ENCODE measurements at places on chromosomes 12 and 14.

DNA sequence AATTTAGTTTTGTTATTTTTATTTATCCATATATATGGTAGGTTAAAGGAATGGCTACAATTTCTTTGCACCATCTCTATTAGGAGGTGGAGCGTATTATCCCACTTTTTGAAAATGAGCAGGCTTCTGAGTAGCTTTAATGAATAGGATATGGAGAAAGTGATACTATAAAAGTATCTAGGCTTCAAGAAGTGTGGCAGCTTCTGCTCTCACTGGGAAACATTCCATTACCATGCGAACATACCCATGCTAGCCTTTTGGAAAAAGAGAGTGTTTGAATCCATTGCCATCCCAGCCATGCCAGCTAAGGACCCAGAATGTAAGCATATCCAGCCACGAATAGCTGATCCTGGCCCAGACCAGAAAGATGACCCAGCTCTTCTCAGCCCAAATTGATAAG lies 107.3 kb downstream of the SLC38A4 start:
- no peak for DNase-seq

GRCh38 chr14:71716041-71716772 lies 216.0 kb upstream of the RGS6 start:
- DNase-seq: no peak

DNA sequence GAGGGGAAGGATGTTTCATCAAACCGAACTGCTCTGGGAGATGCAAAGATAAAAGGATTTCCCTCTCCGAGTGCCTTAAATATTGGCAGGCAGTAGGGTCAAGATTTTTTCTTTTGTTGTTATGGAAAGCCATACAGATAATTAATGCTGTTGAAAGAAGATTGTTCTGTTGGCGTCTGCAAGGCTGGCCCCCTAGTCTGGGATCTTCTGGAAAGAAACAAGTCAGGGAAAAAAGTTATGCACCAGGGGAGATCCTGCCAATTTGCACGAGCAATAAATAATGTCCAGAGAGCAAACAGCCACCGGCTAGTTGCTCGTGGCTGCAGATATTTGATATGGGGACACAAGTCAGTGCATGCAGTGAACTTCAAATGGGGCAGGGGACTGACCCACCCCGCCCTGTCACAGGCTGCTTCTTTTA lies 202.1 kb upstream of the MYL2 start:
- no peak for DNase-seq

DNA sequence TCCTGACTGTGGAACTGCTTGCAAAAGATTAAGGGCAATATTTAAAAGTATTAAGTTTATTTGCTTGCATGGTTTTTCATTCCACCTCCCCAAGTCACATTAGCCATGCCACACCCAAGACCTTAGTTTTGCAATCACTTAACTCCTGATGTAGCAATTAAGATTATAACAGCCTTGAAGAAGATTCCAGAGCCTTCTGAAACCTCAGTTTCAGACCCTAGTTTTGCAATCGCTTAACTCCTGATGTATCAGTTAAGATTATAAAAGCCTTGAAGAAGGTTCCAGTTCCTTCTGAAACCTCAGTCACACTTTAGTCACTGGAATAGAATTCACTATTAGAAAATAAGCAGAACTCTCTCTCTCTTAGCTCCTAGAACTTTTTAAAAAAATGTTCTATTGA lies 42.7 kb upstream of the DCN start:
- no peak for DNase-seq

GRCh38 chr14:24605435-24606190 lies 3.9 kb downstream of the GZMH start:
- DNase-seq: no peak

- DNase-seq: no peak
Measured at GRCh38 chr12:25962932-25963525, 4.5 kb downstream of the RASSF8 start.

GRCh38 chr12:105741786-105742566 lies 396.8 kb downstream of the NUAK1 start:
- DNase-seq: no peak

GRCh38 chr14:74951443-74952179 lies 3.8 kb downstream of the PGF start:
- no peak for DNase-seq

- DNase-seq: peak; percentile 68
Measured at GRCh38 chr12:94262228-94263010, 114.0 kb downstream of the PLXNC1 start.

GRCh38 chr12:51401486-51401885 lies 10.3 kb upstream of the GALNT6 start:
- no peak for DNase-seq

- no peak for DNase-seq
Measured at GRCh38 chr12:52493172-52493571, at the start of gene KRT6A. Gene KRT6A, minus strand, starts transcription at chr12:52493257. Its CDS starts 69 bp downstream, at chr12:52493188.

- DNase-seq: no peak
Measured at GRCh38 chr12:116384691-116385485, 107.4 kb upstream of the MED13L start.

DNA sequence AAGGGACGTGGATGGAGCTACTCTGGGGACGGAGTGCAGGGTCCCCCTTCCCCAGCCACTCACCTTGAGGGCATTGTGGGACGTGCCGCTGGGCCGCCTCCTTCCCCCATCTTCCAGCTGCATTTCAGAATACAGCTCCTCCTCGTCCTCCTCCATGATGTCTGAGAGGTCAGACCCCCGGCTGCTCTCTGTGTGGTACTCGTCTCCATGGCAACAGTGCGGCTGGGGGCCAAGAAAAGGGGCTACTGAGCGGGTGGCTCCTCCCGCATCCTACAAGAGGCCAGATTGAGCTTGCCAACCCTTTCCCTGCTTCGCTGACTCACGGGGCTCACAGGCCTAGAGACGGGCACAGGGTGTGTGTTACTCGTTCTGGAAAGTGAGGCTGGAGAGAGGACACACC lies 90.4 kb downstream of the PIWIL1 start:
- no peak for DNase-seq

DNA sequence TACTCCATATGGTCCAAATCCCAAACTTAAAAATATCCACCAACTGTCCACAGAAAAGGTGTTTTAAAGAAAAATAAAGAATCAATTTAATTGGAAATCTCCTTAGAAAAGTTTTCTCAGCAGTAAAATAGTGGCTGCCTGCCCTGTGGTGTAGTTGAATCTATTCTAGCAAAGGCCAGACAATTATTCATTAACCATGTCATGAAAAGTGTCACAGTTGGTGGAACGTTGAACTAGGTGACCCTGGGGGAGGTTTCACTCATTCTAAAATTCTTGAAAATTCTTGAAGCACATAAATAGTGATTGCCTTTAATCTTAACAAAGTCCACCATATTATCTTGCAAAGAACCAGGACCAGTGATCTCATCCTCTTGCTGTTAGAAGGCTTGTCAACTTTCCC lies 78.4 kb upstream of the GZMB start:
- DNase-seq: no peak

DNA sequence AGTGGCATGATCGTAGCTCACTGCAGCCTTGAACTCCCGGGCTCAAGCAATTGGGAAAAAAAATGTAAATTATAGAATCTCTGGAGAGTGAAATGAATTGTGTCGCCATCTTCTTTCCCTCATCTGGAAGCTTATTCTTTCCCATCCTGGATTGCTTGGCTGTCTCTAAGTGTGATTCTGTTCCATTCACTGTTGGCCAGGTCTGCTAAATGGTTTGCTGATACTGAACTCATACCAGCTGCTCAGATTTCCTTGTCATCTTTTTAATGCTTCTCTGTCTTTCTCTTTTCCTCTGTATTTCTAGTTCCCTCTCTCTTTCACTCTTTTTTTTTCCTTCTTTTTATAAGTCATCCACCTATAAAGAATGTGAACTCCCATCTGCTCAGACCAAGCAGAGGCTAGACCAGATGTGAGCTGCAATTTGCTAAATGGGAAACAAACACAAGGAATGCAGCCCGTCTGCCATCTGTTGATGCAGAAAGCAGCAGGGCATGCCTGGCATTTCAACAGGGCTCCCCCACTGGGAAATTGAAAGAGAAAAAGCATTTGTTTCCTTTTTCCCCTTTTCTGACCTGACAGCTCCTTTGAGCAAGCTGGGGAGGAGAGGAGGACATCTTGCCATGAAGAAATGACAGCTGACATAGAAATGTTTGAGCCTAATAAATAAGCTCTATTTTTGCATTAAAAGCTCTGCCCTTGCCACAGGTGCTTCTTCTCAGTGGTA lies 1823.6 kb upstream of the FLRT2 start:
- DNase-seq: no peak

GRCh38 chr14:74140374-74140850 lies 55.7 kb downstream of the LIN52 start:
- no peak for DNase-seq

GRCh38 chr12:87348071-87348470 lies 681.1 kb downstream of the C12orf50 start:
- DNase-seq: no peak

GRCh38 chr12:70721656-70722357 lies 84.6 kb upstream of the PTPRB start:
- DNase-seq: no peak

DNA sequence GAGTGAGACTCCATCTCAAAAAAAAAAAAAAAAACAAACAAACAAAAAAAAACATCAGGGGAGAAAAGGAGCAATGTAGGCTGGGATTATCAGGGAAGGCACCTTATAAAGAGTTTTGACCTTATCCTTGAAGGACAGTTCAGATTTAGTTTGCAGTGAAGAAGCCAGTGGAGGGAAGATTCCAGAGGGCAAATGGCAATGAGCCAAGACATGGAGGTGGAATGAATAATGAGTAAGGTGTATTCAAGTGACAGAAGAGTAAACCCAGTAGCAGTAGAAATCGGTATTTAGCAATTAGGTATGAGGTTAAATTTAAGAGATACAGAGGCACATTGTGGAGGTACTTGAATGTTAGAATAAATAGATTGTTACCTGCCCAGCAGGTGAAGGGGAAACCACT lies 2.2 kb upstream of the DUSP16 start:
- no peak for DNase-seq

DNA sequence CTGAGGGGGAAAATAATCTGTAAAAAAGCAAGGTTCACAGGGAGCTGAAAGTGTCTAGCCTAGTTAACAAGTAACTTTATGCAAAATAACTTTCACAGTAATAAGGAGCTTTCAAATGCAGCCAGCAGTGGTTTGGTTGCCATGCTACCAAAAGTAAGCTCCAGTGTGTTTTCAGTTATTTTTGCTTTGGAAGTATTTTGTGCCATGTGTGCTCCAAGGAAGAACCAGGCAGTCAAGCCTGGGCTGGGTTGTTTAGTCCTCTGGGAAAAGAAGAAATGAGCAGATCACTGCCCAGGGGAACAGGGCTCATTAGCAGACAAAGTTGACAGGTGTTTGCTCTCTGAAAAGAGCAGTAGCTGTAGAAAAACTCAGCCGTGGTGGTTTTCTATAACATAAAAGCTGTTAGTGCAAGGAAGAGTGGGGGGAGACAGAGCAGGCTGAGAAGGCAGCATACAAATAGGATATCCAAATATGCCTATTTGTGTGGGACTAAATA lies 92.8 kb upstream of the TMTC2 start:
- peak; percentile 3 for DNase-seq

- no peak for DNase-seq
Measured at GRCh38 chr12:48054955-48055821, 50.7 kb downstream of the SENP1 start.

GRCh38 chr12:4595881-4596280 lies 33.9 kb downstream of the DYRK4 start:
- no peak for DNase-seq

GRCh38 chr12:47216150-47216677 lies 136.5 kb upstream of the AMIGO2 start:
- DNase-seq: no peak

GRCh38 chr12:122097927-122098756 lies 19.6 kb downstream of the MLXIP start:
- no peak for DNase-seq

DNA sequence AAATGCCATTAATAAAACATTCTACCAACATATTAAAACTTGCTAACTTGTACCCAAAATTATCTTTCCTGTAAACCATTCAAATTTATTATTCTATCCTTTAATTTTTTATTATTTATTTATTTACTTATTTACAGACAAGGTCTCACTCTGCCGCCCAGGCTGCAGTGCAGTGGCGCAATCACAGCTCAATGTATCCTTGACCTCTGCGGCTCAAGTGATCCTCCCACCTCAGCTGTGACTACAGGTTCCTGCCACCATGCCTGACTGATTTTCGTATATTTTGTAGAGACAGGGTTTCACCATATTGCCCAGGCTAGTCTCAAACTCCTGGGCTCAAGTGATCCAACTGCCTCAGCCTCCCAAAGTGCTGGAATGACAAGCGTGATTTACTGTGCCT lies 20.4 kb upstream of the LIN7A start:
- no peak for DNase-seq

DNA sequence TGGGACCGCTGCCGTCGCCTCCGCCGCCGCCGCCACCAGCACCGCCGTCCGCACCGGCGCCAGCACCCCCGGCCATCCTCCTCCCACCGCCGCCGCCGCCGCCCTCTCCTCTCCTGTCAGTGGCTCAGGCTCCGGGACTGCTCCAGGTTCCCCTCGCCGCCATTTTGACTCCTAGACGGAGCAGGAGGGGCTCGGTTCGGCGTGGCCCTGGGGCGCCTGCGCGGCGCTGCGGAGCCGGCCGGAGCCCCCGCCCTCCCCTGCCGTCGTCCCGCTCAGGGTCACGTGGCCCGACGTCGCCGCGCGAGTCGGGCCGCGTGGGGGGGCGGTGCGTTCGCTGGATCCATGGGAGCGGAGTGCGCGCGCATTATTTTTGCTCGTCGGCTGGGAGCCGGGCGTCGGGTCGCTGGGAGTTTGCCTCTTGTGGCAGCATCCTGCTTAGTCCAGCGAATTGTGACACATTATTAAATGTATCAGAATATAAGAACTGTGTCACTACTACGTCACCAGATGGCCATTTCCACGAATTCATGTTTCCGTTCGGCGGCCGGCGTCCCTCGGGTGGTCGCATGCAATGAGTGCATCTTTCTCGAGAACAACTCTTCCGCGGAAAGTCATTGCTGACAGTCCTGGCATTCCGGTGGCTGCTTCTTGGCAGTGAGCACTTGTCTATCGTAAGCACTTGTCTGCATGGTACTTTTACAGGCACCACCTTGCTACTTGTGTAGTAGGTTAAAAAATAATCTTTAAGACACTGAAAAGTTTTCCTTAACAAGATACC lies at the start of gene BTBD7:
Gene BTBD7 (minus strand): TSS at position 184 of the 778 bp plus-strand sequence. CDS start 36,985 bp downstream, outside the sequence.
- DNase-seq: peak; percentile 92

DNA sequence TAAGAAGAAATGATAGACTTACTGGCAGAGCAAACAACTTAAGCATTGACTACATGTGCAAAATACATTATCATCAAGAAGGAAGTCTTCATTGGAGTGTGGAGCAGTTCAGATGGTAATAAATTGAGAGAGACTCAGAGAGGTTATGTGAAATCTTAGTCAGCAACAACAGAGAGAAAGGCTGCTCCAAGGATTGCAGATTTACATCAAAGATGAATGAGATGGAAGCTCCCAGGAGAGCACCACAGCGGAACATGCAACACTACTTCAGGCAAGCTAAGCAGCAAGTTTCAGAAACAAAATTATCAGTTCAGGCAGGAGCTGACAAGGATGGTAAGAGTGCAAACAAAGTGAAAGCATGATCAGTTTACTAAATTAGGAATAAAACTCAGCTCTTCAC lies 882.3 kb downstream of the LRFN5 start:
- no peak for DNase-seq

GRCh38 chr12:49903700-49904423 lies at the start of gene FAIM2:
Gene FAIM2, minus strand, starts transcription at chr12:49903900. Its CDS starts 108 bp downstream, at chr12:49903792.
- DNase-seq: peak; percentile 85

GRCh38 chr14:102551995-102552705 lies 40.3 kb upstream of the RCOR1 start:
- no peak for DNase-seq

All from amygdala (tissue), 56 donors.